HS-5 (cell line): ENCODE measurements at places on chromosomes 6 and 20.

DNA sequence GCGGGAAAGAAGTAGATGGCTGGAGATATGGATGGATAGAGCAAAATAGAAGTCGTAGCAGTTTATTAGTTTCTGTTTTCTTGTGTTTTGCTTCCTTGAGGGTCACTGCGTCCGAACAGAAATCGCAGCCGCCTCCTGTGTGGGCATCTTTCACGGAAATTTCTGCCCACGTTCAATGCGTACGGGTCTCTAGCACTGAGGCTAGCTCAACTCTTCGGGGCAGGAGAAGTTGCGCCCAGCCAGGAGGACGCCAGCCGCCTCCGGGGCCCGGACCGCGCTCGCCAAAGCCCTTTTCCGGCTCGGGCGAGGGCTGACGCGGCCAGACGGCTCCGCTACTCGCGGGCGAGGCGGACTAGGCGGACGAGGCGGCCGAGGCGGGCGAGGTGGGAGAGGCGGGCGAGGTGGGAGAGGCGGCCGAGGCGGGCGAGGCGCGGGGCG lies 814 bp downstream of the TFAP2B start:
- no peak for DNase-seq

- no peak for DNase-seq
Measured at GRCh38 chr6:152267967-152268845, 369.0 kb downstream of the SYNE1 start.

DNA sequence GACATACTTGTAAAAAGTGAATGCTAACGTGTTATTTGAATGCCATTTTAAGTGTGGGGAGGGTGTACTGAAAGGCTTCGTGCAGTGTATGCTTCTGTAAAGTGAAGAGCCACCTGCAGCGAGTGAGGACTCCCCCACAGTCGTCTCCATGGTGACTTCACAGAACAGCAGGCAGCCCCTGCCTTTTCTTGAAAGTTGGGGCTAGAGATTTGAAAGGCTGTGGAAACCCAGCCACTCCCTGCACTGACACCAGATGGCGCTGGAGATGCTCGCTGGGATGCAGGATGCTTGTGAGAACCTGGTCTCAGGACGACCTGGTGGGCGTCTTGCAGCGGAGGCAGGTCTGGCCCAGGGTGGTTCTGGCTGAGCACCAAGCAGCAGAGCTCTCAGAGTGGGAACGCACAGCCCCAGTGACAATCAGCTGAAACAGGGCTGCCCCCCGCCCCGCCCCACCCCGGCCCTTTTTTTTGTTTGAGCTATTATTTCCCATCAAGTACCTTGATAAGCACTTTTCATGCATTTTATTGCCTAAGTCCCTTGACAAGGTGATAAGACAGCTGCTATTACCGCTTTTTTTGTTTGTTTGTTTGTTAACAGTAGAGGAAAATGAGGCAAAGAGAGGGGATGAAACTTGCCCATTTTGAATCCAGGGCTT lies 150.3 kb downstream of the SYCP2 start:
- DNase-seq = no peak

DNA sequence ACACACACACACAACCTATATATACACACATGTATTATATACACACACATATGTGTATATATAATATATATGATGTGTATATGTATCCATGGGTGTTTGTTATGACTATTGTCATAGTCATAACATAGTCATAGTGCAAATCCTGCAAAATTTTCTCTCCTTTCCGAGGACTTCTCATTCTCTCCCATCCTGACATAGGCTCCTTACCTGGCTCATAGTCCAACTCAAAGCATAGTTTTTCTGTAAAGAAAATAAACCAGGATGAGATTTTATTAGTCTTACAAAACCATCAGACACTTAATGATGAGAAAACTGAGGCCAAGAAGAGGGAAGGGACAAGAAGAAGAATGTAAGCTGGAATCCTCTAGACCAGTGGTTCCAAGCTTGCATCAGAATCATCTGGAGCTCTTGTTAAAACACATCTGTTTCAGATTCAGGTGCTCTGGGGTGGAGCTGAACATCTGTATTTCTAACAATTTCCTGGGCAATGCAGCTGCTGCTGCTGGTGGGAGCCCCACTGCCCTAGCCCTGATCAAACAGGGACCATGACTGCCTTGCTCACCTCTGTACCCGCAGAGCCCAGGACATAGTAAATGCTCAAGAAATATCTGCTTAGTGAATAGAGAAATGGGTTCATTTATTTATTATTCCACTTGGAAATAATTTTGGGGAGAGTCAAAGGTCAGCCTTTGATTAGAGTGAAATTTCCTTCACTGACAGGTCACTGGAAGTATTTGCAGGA lies 5.3 kb downstream of the TRIM10 start:
- no peak for DNase-seq

DNA sequence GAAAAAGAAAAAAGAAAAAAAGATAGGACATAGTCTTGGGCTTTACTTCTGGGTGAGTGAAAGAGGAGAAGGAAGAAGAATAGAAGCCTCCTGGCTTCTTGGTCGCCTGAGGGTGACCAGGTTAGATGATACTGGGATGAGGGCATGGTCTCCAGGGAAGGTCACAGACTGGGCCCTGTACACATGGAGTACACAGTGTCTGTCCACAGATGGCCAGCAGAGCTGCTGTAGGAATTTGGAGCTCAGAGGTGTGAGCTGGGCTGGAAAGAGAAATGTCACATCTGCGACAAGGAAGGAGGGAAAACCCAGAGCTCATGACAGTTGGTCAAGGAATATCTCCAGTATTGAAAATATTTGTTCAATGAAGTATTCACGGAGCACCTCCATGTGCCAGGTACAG lies 56.1 kb downstream of the DLGAP4 start:
- no peak for DNase-seq
